ENCODE measurements at places on chromosomes 5 and 9. TPM values are rescaled to one million over a fixed set of nuclear protein-coding genes. Genes with fewer than 3 reads are reported as not detected.

ERP44 gene
- 20.6 TPM for total RNA-seq

PCDHB4 gene
- 1.4 TPM for total RNA-seq

GDF9 gene
- 0.09 TPM for total RNA-seq

GRCh38 chr9:17491780-17492179 is 87.1 kb upstream of the SH3GL2 start:
- no peak for DNase-seq

DNA sequence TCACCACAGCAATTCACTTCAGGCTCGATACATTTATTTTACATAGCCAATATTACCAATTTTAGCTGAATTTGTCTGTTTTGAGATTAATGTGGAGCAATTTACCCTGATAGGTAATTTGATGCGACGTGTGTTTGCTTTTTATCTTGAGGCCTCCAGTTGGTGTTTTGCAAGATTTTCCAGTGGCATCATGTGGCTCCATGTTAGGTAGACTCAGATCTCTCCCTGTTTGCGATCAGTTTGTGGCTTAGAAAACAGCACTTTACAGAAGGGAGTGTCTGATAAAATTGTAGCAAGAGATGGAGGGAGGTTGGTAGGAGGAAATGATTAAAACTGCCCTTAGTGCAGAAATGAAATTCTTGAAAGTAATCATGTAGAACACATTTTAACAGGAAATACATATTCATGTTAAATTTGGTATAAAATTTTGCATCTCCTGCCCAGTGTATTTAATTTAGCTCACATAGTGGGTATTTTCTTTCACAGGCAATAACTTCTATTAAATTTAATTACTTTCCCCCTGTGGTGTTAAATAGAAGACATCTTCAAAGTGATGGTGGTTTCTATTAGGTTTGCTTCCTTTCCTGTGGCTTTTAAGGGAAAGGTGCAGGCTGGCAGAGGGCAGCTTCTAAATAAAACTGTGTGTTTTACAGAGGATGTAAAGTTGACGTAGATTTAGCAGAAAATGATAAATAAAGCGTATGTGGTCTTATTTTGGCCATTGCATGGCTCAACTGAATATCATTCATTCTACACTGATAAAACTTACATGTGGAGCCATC is 135.8 kb downstream of the KDM4C start:
- DNase-seq = no peak

DNA sequence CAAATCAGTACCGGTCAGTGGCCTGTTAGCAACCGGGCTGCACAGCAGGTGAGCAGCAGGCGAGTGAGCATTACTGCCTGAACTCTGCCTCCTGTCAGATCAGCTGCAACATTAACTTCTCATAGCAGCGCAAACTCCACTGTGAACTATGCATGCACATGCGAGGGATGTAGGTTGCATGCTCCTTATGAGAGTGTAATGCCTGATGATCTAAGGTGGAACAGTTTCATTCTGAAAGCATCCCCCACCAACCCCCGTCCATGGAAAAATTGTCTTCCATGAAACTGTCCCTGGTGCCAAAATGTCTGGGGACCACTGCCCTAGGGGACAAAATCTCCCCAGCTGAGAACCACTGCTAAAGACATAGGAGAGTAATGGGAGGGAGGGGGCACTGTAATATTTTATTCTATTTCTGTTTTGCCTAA is 51.1 kb downstream of the P4HA2 start:
- no peak for DNase-seq

- DNase-seq = no peak
Measured at GRCh38 chr5:61767231-61768080, 435.4 kb downstream of the ZSWIM6 start.

DNA sequence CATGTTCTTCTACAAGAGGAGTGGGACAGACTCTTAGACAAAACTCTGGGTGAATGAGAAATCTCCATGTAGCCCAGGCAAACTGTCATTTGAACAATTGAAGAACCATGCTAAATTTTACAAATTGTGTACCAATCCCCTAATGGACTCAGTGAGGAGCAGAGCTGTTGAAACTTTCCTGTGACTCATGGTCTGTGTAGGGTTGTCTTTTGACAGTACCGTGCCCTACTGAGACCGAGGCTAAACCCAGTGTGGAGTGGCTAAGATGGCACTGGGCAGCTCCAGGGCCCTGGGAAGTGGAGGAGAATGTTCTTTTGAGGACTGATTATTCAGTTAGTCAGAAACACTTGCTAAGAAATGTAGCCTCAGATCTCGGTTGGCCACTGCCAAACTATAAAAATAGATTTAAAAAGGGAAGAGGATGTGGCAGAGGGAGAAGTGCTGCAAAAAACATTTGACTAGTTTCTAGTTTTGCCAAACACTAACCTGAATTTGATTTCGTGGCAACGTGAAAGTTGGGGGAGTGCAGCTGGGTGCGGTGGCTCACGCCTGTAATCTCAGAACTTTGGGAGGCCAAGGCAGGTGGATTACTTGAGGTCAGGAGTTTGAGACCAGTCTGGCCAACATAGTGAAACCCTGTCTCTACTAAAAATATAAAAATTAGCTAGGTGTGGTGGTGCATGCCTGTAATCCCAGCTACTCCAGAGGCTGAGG is 24.7 kb downstream of the POU4F3 start:
- DNase-seq = no peak

DNA sequence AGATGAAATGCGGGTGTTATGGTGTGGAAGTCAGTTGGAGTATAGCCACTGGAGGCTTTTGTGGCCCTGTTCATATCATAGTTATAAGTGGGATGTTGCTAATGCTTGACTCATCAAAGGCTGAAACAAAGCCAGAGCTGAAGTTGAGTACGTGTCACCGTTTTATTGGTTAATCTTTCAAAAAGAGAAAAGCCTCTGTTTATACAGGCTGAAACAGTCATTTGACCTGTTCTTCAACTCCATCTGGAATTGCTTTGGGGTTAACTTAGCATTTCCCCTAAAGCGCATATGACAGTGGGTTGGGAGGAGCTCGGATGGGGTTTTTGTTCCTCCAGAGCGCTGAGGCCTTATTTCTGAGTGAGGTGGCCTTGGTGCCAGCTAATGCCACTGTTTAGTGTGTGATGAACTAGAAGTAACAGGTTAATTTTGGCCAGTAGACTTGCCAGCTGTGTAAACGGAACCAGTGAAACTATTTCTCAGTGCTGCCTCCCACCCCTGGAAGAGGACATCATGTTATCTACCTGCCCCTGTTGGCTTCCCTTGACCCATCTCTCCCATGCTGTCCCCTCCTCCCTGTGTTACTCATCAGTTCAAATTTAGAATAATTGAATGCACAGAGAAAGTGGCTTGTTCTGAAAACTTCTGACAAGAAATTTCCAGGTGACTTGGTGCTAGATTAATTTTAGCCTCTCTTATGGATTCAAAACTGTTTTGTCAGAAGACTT is 34.2 kb downstream of the MTAP start:
- DNase-seq = no peak

GRCh38 chr5:148923023-148923422 is 96.6 kb downstream of the ADRB2 start:
- no peak for DNase-seq

EIF4E1B gene
- total RNA-seq = 1.6 TPM

- no peak for DNase-seq
Measured at GRCh38 chr9:132509928-132510874, 72.2 kb upstream of the BARHL1 start.

EQTN gene
- total RNA-seq = 3.0 TPM

SLCO6A1 gene
- total RNA-seq = not detected

NEURL1B gene
- 39.9 TPM for total RNA-seq

- no peak for DNase-seq
Measured at GRCh38 chr5:23675456-23675855, 168.0 kb downstream of the PRDM9 start.

- no peak for DNase-seq
Measured at GRCh38 chr9:97773091-97773490, 76.0 kb upstream of the XPA start.

- DNase-seq = no peak
Measured at GRCh38 chr5:41883243-41883642, 13.0 kb upstream of the OXCT1 start.

GRCh38 chr9:89661391-89661949 is 56.7 kb downstream of the GADD45G start:
- no peak for DNase-seq

PAEP gene
- 3.0 TPM for total RNA-seq

DNA sequence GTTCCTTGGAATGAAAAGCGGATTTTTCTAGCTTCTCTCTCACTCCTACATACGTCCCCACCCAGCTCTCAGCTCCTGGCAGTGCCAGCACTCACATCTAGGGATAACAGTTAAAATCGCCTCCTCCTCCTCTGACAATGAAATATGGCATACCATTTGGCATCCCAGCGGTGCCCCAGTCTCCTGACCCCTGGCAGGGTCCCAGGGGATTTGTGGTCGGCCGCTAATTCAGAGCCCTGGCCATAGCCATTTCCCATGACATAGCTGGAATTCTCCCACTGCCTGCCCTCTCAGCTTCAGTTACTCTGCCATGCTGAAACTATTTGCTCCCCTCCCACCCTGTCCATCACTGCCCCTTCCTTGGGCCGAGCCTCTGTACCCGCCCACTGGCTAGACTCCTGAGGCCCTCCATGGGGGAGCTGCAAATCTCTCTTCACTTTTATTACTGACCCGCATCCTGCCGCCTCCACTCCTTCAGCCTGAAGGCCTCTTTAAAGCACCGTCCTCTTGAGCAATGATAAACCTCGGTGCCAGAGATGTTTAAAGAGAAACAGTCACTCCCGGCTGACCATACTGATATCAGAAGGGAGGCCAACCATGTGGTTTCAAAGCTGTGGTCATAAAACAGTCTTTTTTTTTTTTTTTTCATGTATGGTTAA is 139.8 kb downstream of the SLIT3 start:
- DNase-seq = peak; percentile 34

All from prostate gland (tissue), 2 donors.